Mesothelial cell of epicardium (in vitro differentiated cells): ENCODE measurements at places on chromosomes 7 and 10. TPM values are rescaled to one million over a fixed set of nuclear protein-coding genes. Genes with fewer than 3 reads are reported as not detected.

- no peak for DNase-seq
These were observed 25.9 kb downstream of the GRM8 start for GRCh38 chr7:127226685-127227374.

Gene GIMAP8
- total RNA-seq = not detected in 3 replicates

GRCh38 chr10:123266971-123267370 lies 112.8 kb downstream of the BUB3 start:
- no peak for DNase-seq

Gene WDFY4
- total RNA-seq = 2.6 to 4.3 TPM (median 3.3 TPM) in 3 replicates

Gene TMEM270
- not detected in 3 replicates for total RNA-seq
